Stimulated activated CD8-positive, alpha-beta memory T cell treated with anti-CD3 and anti-CD28 coated beads, Interleukin-4, amount 100 ng/mL, for 48 hours (primary cell): ENCODE measurements at places on chromosomes 5 and 9.
A peak's percentile ranks its signal among the peaks of the same experiment; 100 is the strongest.

DNA sequence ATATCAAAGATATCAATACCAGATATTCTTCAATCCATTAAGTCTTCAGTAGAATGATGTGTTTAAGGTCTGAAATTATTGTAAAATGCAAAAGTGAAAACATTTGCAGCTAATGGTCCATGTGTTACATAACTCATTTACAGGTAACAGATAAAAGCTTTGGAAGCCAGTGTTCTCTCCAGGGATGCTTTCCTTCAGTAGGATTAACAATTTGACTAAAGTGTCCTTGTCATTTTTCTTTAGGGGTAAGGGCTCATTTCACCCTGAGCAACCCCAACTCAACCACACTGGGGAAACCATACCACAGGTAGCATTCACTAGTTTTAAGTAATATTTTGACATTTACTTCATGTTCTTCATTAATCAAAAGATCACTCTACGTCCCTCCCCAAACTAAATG lies 12.9 kb downstream of the HNRNPK start:
- no peak for DNase-seq

- no peak for DNase-seq
These were observed 18.3 kb upstream of the NDST1 start for GRCh38 chr5:150489360-150490295.

DNA sequence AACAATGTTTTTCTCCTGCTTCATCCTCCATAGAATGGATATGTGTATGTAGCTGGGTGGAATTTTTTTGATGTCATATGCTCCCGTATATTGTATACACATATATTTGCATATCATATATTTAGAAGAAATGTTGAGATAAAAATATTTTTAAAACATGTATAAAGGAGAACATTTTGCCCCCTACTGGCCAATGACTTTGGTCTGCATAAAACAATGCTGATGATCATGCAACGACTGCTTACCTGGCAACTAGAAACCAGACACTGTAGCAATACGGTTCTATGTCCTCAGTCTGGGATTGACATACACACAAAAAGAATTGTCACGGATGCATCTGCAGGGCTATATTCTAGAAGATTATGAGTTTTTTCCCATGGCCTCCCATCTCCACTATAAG lies 503.6 kb downstream of the ELAVL2 start:
- no peak for DNase-seq

GRCh38 chr5:30572279-30572678 lies 621.2 kb upstream of the CDH6 start:
- no peak for DNase-seq

GRCh38 chr9:113244556-113244955 lies 23.2 kb downstream of the SLC31A1 start:
- no peak for DNase-seq

- DNase-seq, result no peak
These were observed 104.0 kb downstream of the ATP10B start for GRCh38 chr5:160747987-160748386.

DNA sequence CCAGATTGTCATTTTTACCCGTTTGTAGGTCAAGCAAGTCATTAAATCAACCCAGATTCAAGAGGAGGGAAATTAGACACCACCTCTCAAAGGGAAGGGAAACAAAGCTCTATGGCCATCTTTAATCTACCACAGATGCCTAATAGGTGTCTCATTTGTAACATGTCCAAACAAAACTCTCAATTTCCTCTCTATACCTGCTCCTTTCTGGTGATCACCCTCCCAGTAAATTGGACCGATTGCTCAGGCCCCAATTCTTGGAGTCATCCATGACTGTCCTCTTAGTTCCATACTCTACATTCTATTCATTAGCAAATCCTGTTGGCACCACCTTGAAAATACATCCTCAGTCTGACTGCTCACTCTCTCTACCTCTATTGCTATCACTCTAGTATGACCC lies 22.1 kb upstream of the UGCG start:
- no peak for DNase-seq

DNA sequence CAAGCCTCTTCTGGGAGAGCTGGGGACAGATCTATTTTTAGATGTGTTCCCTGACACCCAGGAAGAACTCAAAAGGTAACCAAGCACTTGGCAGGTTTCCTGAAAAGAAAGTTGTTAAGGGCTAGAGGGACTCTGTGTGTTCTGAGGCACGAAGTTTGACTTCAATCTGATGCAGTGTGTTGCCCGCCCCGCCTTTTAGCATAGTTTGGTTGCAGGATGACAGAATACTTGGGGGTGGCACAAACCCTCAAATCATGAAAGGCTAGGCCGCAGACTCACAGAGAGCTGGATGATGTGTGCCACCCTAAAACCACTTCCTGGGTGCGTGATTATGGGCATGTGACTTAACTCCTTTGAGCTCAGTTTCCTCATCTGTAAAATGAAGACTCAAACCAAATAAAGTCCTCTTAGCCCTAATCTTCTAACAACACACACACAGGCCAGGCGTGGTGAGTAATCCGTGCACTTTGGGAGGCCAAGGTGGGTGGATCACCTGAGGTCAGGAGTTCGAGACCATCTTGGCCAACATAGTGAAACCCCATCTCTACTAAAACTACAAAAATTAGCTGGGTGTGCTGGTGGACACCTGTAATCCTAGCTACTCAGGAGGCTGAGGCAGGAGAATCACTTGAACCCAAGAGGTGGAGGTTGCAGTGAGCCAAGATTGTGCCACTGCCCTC lies 12.8 kb upstream of the NDFIP1 start:
- DNase-seq, result peak; percentile 85
